ENCODE measurements at places on chromosomes 12 and 14.

DNA sequence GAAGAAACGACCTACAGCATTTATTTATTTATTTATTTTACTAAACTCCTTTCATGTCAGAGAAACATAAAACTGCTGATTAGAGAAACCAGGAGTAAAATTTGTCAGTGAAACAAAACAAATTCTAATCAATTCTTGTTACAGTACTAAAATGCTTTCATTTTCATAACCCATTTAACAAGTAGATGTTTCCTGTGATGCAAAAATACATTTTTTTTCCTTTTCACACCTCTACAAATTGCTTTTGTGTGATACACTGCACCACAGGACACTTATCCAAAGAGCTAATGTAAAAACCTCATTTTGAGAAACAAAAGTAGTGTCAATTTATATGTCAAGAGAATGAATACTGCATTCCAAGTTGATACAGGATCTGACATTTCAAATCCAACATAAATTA, 155.1 kb downstream of the SYT1 start:
- no peak for DNase-seq

GRCh38 chr12:26124446-26125399, at the start of gene BHLHE41:
BHLHE41 (minus strand) TSS chr12:26125037; CDS start chr12:26124779, 258 bp downstream.
- DNase-seq: no peak

DNA sequence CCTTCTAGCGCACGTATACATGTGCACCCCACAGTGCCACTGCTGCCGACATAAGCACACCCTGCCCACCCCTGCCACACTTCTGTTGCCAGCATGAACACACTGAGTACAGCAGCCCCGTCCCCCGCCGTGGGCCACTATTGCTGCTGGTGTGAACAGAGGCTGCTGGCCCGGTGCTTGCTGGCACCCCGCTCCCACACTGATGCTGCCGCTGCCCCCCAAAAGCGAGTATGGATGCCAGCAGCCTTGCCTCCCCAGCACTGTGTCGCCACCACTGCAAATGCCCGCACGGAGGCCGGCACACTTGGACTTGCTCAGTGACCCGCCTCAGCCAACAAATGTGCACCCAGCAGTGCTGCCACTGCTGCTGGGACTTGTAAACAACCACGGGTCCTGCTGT, 872.4 kb upstream of the ATXN7L3B start:
- DNase-seq: no peak

GRCh38 chr14:22225516-22226140, 363.4 kb downstream of the DAD1 start:
- DNase-seq: no peak

DNA sequence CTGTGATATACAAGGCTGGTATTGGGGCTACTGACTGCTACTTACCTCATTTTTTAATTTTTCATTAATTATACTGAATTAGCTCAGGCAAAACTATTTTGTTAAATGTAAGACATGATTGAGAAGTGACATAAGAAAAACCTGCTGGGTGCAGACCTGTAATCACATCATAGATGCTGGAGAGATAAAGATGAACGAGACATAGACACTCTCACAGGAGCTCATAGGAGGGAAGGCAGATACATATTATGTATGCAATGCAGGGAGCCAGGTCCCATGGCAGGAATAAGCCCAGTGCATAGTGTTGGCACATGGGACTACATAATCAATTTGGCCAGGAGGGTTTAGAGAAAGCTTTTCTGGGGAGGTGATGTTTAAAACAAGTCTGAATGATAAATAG, 74.9 kb downstream of the PRKCH start:
- DNase-seq: no peak

DNA sequence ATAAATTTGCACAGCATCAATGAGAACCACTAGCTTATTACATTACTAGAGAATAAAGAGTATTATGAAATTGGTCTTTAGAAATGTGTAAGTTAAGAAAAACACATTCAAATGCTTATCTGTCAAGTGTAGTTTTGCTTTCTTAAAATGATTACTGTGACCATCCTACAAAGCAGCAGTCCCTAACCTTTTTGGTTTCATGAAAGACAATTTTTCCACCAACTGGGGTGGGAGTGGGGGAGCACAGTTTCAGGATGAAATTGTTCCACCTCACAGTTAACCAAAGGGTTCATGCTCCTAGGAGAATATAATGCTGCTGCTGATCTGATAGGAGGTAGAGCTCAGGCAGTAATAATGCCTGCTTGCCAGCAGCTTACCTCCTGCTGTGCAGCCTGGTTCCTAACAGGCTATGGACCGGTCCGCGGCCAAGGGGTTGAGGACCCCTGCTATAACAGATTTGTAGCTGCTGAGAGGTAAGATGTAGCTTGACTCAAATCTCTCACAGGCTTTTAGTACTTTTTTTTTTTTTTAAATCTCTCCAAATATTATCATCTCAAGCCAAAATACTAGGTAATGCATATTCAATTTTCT, 45.4 kb downstream of the PPP4R3A start:
- DNase-seq: no peak

DNA sequence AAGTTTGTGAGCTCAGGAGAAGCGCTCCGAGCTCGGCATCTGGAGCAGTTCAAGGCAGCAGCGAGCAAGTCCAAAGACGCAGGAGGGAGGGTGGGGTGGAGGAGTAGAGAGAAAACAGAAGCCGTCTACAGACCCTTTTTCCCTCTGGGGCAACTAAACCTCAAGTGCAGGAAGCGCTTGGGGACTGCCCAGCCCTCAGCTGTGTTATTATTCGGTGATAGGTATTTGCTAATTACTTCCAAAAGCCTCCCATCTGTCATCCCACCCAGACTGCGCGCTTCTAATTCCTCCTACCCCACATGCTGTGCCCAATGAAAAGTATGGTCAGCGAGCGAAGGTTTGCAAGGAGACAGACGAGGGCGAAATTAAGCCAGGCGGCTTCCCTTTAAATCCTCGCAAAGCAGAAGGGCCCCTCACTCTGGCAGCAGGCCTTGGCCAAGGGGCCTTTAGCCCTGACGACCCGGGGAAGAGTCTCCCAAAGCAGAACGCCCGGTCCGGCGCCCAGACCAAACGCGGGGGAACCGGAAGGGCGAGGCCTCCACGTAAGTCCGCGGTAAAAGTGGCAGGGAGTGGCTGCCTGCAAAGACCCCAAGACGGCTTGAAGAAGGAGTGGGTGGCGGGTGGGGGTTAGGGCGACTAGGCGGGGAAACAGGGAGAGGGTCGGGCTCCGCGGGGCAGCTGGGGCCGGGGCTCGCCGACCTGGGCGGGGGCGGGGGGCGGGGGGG, 507 bp upstream of the CD9 start:
- no peak for DNase-seq

DNA sequence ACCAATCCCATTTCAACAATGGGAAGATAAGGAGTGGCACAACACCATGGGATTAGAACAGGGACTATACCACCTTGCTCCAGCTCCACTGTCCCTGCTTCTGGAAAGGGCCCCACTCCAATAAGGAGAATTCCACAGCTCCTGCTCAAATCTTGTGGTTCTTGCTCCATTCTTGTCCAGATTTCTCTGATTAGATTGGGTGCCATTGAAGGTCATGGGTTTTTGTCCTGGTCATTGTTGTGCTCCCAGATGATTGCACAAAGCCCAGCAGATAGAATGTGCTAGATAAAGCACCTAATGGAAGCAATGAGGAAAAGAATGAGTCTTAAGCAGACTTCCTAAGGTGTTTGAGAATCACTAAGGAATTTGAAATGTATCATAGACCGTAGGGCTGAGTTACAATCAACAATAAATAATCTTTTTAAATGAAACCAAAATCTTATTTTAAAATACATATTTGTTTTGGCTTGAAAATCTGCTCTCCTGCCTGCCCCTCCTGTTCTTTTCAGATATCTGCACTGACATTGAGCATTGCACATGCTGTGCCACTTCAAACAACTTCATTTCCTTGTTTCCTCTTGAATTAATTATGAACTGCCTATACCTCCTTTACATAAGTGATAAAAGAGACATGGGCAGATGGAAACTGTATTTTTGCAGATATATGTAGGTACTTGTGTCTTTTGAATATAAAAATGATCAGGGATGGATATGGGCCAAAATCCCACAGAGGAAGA, 115.9 kb downstream of the FGD4 start:
- DNase-seq: no peak

DNA sequence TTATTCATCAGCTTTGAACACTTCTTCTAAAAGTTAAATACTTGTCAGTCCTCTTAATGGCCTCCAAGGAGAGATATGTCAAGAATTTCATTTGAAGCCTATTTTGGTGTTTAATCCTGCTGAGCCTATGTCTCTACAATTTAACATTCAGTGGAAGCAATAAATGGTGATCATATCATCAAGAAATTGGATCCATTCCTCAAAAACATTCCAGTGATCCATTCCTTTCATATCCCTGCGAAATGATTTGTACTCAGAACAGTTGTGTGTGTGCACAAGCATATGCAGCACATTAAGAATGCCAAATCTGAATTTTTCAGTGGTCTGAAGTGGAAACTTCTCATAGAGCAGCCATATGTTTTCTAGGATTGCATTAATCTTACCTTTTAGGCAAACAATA, 373.7 kb upstream of the SYT1 start:
- no peak for DNase-seq

DNA sequence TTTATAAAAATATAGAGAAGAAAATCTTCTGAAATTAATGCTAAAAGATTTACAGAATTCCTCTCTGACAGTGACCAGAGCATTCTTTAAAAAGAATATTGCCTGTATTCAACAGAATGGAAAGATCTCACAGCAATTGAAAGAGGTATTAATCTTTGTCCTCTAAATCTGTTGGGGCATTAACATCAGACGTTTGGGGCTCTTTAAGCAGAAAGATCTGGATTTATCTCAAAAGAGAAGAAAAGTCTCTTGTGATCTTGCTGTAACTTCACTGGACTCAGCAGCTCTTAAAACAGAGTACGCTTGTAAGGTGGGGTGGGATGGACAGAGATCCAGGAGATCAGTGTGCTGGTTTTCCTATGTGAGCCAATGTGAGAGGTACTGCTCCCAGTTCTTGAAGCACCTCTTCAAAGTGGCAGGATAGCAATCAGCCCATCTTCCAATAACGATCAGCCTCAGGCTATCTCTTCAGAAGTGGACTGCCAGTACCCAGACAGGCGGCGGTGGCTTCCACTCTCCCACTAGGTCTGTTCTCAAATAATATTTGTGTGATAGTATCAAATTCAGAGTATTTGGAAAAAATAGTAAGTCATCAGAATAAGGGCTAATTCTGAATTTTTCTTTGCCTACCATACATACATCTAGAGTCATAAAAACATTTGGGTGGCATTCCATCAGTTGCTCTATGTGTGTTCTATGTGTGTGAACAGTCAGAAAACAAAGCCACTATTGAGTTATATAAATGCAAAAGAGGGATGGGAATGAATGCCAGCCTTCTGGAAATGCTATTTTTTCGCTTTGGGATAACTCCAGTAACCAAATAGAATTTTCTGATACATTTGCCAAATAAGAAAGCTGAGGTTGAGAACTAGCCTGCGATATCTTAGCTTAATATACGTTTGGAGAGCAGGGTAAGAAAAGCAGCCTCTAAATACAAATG, 237.4 kb upstream of the RGS6 start:
- DNase-seq: no peak

DNA sequence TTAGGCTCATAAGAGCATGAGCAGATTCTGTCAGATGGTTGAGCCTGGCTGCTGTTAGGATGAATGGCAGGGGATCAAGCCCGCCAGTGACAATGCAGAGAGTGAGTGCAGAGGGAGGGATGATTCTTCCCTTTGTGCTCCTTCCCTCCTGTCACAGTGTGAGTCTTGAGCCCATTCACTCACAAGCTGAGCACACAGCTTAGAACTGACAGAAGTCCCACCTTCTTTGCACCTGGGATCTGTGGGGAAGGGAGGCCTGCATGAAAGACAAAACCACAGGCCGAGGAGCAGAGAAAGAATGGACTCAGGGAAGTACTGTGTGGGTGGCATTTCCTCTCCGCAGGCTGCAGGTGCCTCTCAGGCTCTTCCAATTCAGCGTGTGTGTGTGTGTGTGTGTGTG, 160.6 kb downstream of the KCNA5 start:
- DNase-seq: no peak

DNA sequence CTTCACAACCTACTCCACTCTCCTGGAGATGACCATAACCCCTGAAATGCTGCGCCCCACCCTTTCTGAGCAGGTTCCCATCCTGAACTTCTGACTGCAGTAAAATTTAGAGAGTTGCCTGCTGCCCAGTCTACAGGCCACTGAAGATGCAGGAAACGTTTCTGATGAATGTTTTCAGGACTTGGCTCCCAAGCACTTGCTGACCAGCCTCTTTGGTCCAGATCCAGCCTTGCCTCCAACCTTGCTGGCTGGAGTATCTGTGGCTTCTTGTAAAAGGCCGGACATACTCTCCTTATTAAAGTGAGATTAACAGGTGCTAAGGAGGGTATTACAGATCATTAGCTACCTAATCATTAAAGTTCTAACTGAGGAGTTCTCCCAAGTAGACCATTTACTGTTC, 70.3 kb upstream of the STXBP6 start:
- DNase-seq: no peak

- no peak for DNase-seq
Observed at GRCh38 chr12:93772003-93772700, 95.0 kb downstream of the CRADD start.

DNA sequence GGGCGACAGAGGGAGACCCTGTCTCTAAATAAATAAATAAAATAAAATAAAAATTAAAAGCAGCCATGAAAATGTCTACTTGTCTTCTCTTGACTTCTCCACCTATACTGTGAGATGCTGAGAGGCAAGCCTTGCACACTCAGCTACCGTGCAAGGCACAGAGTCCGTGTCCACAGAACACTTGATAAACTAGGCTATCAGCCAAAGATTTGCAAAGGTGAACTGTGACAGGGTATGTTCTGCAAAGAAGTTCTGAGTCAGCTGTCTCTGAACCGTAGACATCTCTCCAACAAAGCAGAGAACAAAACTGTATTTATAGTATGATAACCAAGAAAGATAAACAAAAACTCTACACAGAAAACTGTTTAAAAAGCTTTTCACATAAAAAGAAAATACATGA, 35.5 kb downstream of the STXBP6 start:
- DNase-seq: no peak

DNA sequence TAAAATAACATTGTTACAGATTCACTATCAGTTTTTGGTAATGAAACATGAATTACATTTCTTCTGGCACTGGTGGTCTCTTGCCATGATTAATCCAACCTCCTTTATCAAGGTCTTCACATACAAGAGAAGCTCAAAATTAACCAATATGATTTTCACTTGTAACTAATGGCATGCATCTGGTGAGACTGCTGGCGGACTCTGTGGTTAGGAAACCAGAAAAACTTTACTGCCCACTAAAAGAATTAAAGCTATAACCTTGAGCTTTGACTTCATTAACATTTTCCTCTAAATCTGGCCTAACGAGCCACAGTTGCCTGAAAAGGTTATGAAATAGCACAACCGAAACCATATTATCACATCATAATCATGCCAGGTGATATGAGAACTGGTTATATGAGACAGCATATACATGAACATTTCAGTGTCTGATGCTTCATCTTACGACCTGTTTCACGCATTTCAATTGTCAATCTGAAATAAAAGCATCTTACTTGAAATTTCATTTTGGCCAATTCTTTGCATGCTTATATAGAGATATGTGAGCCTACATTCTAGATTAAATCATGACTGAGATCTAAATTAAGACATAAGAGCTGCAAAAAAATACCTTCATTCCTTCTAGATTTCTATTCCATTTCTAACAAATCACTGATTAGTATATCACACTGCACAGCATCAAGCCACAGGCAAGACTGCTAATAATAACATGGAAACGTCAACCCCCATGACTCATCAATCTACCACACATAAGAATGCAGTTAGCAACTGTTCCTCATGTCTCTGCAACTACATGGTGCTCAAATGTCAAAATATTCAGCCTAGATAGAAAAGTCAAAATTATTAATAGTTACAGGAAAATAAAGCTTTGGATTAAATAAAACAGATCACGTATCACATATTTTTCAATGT, 89.3 kb downstream of the OSBPL8 start:
- no peak for DNase-seq

- no peak for DNase-seq
Observed at GRCh38 chr14:88168498-88169165, 154.4 kb downstream of the KCNK10 start.
